Ovary (tissue), 10 donors: ENCODE measurements at places on chromosomes 7 and 10. TPM values are rescaled to one million over a fixed set of nuclear protein-coding genes. Genes with fewer than 3 reads are reported as not detected.

CRPPA gene
- total RNA-seq, result 3.8 TPM

PTF1A gene
- not detected for total RNA-seq

TDRD1 gene
- 0.46 TPM for total RNA-seq

C10orf105 gene
- 0.28 TPM for total RNA-seq

ITPRIP gene
- 30.2 TPM for total RNA-seq

ANKRD2 gene
- not detected for total RNA-seq

OR6V1 gene
- not detected for total RNA-seq

DNA sequence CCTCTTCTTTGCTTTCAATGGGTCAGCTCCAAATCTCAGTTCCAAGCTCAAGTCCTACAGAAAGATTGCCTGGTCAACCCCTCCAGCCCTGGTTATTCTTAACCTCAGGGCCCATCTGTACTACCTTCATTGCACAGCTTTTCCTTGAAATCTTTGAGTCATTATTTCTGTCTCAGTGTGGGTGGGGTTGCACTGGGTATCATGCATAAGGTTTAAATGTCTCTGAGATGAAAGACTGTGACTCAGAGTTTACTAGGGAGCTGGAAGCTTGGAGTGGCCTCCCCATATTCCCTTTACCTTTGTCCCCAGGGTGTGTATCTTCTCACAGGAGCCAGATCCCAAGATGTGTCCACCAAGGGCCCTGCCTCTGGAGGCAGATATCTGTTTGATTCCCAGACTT lies 3.3 kb upstream of the OR6V1 start:
- DNase-seq, result no peak

DNA sequence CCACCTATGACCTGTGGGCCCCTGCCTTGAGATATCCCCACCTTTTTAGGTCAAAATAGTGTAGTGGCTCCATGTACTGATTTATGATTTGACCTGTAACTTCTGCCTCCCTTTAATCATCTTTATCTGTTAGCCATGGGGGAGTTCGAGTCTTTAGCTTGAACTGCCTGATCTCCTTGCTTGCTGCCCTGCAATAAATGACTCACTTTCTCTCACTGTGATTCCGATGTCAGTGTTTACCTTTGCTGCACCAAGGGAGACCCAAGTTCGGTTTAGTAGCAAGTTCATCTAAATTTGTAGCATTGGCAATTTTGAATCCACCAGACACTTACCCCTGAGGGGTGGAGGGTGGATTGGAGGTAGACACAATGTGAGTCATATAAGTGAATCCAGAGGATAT lies 814.6 kb upstream of the AUTS2 start:
- DNase-seq, result no peak

DNA sequence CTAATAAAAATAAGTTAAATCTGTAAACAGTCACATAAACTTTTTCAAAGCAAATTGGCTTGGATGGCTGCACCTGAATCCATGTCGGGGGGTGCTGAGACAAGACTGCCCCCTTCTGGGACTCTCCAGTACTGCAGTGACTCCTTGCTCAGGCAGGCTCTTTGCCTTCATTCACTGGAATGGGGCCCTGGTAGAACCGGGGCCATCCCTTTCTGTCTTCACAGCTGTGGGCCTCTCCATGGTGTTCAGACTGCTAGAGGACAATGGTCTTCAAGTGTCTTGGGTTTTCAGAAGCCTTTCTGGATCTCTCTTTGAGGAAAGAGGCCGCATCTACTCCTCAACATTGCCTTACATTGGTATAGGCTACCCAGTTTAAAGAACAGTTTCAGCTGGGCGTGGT lies 16.1 kb upstream of the IMPDH1 start:
- DNase-seq, result peak; percentile 77

- no peak for DNase-seq
Observed at GRCh38 chr10:49225218-49225876, 37.2 kb upstream of the TMEM273 start.

DNA sequence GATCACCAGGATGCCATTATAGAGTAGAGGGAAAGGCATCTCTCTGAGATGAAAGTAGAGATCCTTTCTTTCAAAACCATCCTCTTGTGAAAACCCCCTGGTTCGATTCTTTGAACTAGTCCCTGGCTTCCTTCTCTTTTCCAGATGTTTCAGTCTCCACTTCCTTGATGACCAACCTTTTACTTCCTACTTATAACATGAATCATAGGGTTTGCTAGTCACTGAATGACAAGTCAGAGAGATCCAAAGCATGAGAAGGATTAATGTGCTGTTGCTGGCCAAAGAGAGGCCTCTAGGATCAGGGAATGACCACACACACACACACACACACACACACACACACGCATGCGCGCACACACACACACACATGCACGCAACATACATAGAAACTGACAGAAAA lies 161.1 kb upstream of the FRMD4A start:
- DNase-seq, result no peak

DNA sequence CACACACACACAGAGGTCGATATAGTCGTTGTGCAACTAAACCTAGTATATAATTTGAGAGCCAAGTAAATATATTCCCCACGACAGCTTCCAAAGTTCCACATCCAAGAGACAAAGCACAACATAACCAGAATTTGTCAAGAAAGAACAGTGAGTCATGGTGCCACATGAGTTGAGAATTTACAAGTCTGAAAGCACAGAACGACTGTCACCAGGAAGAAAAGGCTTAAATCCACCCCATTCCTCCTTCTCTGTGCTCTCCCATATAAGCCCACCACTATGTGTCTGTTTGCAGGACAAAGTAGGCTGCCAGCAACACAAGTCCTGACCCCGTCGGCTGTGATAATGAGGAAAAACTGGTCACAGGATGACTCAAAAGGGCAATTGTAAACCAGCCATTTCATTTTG lies 32.8 kb downstream of the GSAP start:
- DNase-seq, result no peak

- DNase-seq, result no peak
Observed at GRCh38 chr10:51266496-51266895, 192.2 kb downstream of the PRKG1 start.

DNA sequence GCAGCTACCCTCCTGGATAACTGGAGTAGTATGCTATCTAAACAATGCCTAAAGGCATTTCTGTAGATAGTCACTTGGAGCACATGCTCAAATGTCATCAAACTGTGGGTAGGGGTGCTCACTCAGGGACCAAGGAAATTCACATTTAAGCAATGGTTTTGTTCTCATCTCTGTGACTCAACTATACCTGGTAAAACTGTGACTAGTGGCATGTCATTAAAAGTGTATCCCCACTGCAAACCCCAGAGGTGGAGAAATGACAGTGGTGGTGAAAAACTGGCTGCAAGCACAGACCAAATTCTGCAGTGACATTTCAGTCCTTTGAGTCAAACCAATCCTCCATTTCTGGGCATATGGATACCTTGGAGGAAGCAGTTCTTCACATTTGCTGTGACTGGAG lies 134.2 kb upstream of the EFCAB10 start:
- DNase-seq, result no peak

GRCh38 chr7:144391823-144392255 lies 11.7 kb downstream of the NOBOX start:
- DNase-seq, result peak; percentile 35

- no peak for DNase-seq
Observed at GRCh38 chr7:44634187-44634838, 27.9 kb downstream of the OGDH start.

- DNase-seq, result no peak
Observed at GRCh38 chr7:42494199-42494710, 257.2 kb upstream of the GLI3 start.

DNA sequence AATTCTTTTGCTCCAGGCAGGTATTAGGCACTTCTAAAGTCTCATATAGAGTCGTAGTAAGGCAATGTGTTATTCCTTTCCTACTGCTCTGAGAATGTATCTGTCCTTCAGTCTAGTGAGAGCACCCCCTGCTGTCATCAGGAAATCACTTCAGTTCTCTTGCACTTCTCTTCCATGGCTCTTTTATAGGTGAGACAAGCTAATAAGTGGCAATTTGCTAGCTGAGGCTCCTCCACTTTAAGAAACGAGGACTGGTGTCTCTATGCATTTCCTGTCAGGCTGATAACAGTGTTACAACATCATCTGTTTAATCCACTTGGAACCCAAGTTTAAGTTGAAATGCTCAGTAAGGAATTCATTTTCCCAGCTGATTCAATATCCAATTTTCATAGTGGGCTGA lies 350.6 kb downstream of the TFEC start:
- DNase-seq, result no peak
